Left renal cortex interstitium (tissue), 4 donors: ENCODE measurements at places on chromosomes 3 and 15.

GRCh38 chr3:176977331-176977730, 220.0 kb downstream of the TBL1XR1 start:
- DNase-seq, result no peak

DNA sequence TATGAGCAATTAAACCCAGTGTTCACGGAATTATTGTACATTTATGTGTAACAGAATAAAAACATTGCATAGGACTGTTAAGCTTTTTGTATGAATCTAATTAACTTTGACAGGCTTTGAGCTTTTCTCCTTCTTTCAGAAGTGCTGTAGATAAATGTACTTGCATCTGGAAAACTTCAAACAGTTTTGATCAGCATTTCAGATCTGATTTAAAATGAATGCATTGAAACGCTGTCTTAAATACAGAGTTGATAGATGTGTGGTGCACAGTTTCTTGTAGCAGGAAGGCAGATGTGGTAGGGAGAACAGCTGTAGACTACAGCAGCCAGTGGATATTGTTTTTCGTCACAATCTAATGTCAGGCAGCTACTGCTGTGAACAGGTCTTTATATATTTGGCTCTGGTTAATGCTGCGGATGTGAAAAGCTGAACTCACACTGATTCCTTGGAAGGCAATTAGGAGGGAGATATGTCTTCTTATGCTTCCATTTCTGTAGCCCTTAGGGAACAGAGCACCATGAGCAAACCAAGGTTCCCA, 193.8 kb upstream of the GOLIM4 start:
- DNase-seq, result no peak

- no peak for DNase-seq
These were observed 12.6 kb downstream of the NUP210 start for GRCh38 chr3:13407475-13407874.

- no peak for DNase-seq
These were observed 225.8 kb upstream of the SLCO3A1 start for GRCh38 chr15:91627473-91628278.

DNA sequence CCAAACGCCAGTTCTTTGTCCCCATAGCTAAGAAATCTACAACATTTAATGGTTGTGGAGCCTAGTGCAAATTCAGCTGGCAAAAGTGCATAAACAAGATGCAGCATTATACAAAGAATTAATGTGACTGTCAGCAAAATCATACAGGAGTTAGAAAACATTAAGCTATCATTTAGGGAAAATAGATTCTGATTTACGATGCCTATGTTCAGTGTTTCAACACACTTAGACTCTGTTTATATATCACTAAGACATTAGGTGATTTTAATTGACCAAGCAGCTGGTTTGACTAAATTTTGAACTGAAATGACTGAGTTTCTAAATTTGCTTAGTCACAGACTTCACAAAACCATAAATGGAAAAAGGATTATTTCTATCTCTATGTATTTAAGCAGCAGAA, 1076.8 kb downstream of the TBL1XR1 start:
- no peak for DNase-seq

GRCh38 chr3:15805756-15806266, 8.0 kb upstream of the ANKRD28 start:
- no peak for DNase-seq

- DNase-seq, result no peak
These were observed 1.9 kb downstream of the ARHGAP31 start for GRCh38 chr3:119295816-119296726.

DNA sequence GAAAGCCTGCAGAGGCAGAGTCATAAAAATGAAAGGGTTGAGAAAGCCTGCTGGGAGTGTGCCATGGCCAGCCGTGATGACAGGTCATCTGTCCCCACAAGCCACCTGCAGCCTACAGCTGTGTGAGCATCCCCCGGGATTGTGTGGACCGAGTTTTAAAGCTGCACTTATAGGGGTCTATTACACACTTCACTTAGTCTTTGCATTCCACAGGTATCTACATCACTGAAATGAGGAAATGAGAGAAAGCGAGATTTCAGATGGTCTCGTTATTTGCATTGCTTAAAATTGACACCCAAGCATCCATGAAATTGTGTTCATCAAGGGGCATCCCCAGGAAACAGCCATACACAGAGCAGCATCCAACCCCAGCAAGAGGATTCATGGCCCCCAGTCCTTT, 137.6 kb upstream of the TRIM42 start:
- no peak for DNase-seq

DNA sequence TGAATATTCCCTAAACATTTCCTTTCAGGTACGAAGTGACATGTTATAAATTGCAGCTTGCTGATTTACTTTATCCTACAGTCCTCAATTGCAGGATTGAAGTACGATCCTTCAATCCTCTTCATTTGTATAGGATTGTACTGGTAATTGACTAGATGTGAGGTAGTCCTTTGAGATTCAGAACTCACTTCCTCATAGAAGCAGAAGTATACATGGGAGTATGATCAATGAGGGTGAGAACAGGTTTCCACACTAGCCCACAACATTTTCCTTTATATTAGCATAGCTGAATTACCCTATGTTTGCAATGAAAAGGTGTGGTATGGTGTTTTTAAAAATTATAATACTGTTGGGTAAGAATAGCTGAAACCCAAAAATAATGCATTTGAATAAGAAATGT, 160.0 kb upstream of the UMPS start:
- no peak for DNase-seq

DNA sequence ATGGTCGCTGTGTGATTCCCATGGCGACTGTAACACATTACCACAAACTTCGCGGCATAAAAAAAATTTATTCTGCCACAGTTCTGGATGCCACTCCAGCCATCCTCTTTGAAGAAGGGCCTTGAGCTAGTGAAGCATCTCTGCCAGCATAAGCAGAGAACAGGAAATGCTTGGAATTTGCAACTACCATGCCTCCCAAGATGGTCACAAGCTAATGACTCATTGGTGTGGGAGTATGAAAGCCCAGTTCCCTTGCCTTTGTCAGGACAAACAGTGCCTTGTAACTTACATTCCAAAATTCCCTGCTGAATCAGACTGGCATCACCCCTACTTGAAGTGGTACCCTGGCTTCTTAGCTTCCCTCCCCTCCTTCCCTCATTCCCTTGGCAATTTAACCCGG, 129.7 kb downstream of the PROS1 start:
- no peak for DNase-seq

DNA sequence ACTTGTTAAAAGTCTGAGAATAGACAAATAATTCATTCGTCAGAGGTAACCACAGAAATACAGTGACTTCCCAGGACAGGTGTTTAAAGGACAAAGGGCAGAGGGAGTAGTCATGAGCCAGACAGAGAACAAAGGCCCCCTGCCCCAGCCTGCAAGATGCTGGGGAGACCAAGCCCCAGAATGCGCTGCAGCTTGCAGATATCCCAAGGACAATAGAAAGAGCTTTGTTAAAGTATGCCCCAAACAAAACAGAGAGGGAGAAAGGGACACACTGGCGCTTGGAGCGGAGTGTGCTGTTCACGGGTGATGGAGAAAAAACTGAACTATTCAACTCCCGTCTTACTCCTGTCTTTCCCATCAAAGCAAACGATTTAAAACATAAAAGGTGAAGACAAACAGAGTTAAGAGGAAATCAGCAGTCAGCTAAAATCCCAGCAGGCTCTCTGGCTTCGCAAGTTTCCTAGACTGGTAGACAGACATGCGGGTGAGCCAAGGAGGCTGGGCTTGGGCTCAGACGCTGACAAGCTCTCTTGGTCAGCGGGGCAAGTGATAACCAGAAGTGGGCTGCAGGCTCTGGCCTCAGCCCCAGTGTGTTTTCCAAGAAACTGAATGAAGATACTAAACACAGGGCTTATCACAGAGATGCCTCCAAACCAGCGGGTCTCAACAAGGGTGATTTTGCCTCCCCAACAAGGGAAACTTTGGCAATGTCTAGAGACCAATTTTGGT, 130.1 kb downstream of the UACA start:
- no peak for DNase-seq

- DNase-seq, result no peak
These were observed 32.2 kb downstream of the ATP10A start for GRCh38 chr15:25830844-25831451.

GRCh38 chr3:127412578-127413317, 124.9 kb upstream of the PRR20G start:
- DNase-seq, result no peak

GRCh38 chr3:168958466-168958865, 705.0 kb downstream of the MECOM start:
- DNase-seq, result no peak

GRCh38 chr3:163056874-163057497, 1560.4 kb downstream of the OTOL1 start:
- DNase-seq, result peak; percentile 14

DNA sequence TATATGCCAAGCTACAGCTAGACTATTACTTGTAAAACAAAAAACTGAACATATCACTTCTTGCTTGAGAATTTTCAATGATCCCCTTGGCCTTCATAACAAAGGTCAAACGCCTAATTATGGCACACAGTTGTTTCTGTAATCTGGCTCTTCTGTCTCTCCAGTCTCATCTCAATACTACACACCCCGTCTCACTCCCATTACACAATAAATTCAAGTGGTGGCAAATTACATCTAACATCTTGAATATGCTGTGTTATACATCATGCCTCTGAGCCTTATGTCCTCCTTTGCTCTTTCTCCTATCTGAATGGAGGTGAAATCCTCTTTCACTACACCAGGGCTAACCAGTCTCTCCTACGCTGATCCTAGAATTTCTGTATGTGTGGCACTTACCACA, 140.4 kb downstream of the TBL1XR1 start:
- no peak for DNase-seq
